OCI-M1 (cell line): ENCODE measurements at places on chromosomes 2 and 18.

- DNase-seq, result no peak
Measured at GRCh38 chr2:140076164-140076563, 1296.0 kb upstream of the NXPH2 start.

- DNase-seq, result peak; percentile 83
Measured at GRCh38 chr2:208541461-208541988, 134.9 kb downstream of the PTH2R start.

DNA sequence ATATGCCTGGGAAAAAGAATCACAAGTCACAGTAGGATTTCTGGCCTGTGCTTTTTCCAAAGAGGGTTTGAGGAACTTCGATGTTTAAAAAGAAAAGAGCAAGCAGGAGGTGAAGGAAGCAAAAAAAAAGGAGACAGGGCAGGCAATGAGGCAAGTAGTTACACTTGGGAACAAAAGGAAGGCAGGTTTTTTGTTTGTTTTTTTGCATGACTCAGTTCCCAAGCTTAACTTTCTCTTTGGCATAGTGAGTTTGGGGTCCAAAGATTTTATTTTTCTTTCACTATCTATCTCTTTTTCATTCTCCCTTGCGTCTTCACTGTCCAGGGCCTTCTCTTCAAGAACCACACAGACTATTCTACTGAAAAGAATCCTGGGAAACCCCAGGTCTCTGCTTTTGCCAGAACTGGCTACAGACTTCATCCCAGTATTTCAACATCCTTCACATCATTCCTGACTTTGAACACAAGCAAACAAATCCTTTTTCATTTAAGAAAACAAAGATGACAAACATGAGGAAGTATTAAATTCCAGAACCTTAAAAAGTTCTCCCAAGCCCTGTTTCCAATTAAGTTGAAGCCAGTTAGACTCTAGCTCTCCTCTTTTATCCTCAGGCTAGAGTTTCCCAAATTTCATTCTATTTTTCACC, 210.7 kb upstream of the RND3 start:
- no peak for DNase-seq

- DNase-seq, result no peak
Measured at GRCh38 chr2:25524507-25524906, 148.9 kb downstream of the DTNB start.

DNA sequence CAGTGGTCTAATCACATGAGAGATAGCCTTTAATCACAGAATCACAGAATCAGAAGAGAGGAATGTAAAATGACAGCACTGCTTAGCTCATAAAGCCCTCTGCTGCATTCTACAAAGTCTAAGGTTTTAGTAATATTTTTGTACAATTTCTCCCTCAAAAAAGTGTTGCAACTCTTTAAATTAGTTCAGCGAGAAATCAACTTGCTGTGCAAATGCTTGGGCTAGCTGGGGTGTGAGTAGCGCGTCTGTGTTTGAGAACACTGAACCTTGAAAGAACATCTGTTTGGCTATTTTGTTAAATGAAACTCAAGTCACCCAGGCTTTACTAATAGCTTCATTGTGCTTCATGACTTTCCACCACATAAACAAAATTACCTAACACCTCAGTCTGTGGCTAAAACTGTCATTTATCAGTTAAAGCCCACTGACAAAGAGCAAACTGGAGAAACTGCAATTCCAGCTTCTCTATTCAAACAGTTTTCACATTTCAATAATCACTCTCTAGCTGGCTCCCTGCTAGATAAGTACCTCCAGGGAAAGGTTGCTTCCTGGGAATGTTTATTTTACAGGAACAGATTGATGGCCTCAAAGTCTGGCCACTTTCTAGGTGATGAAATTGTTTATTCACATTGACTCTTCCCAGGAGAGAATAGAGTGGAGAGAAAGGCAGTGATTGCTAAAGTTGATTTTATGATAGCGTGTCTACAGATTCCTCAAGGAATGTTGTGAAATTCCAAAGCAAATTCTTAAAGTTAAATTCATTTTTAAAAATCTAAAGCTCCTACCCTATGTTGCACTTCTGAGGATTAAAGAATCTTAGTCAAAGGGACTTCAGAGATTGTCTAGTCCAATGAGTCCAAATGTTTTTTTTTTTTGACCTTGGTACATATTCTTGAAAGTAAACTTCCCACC, 36.0 kb upstream of the STAT1 start:
- DNase-seq, result peak; percentile 24

DNA sequence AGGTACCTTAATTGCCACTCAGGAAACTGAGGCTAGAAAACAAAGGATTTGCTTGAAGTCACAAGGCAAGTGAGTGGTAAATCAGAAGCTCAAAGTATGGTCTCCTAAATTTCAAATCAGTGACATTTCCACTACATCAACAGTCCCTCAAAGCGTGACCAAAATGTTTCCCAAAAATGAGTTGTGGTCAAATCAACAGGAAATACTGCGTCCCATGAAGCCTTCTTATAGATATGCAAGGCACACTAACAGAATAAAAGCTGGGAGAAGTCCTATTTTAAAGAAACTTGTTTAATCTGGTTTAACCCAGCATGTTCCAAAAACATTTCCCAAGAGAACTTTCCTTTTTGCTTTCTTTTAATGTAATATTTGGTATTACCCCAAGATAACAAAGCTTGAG, 249.4 kb downstream of the EXOC6B start:
- no peak for DNase-seq

DNA sequence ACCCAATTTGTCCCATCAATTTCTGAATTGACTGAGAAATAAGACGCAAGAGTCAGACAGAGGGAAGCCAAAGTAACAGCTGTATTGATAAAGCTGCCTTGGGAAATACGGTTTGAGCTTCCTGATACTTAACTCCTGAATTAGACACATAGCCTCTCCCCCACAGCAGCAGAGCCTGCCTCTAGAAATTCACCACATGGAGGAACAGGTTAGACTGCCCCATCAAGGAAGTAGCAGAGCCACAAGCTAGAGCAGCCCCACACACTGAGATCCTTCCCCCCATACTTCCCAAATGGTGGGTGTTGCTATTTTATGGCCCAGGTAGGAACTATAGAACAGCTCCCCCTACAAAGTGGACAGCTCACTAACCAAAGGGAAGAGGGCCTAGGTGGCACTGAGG, 220.0 kb downstream of the SMAD2 start:
- DNase-seq, result no peak

DNA sequence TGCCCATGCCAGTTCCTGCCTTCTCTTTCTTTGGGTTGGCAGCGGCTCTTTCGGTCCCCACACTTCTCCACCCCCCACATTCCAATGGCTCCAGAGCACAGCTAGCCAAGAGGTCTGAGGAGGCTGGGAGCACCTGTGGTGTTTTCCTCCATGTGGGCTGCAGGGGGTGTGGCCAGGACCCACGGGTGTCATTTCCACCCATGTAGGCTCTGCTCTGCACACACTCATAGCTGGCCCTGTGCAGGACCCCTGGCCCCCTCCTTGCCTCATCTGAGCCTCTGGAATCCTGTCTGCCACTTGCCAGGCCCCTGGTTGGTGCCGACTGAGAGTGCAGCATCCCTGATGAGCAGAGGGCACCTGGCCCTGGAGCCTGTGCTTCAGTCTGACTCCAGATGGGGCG, 46.3 kb downstream of the DYSF start:
- DNase-seq, result no peak

GRCh38 chr2:166671235-166671634, 177.2 kb upstream of the SCN7A start:
- DNase-seq, result no peak

GRCh38 chr2:31877008-31877407, 133.8 kb downstream of the MEMO1 start:
- DNase-seq, result peak; percentile 11

- peak; percentile 84 for DNase-seq
Measured at GRCh38 chr2:171655586-171655985, 31.7 kb upstream of the DYNC1I2 start.

DNA sequence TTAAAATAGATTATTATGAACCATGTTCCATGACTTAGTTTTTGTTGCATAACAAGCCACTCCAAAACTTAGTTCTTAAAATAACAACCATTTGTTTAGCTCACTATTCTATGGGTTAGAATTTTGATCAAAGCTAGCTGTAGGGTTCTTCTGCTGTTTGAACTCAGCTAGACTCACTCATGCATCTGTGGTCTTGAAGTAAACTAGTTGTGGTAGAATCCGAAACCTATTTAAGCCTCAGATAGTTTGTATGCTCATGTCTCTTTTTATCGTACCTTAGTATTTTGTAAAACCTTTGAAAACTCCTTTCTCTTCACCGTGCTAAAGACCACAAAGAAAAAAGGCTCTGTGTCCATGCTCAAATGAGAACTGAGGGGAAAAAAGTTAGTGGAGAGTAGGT, 166.6 kb downstream of the XIRP2 start:
- no peak for DNase-seq

GRCh38 chr2:71471276-71471675, 17.9 kb downstream of the DYSF start:
- no peak for DNase-seq

DNA sequence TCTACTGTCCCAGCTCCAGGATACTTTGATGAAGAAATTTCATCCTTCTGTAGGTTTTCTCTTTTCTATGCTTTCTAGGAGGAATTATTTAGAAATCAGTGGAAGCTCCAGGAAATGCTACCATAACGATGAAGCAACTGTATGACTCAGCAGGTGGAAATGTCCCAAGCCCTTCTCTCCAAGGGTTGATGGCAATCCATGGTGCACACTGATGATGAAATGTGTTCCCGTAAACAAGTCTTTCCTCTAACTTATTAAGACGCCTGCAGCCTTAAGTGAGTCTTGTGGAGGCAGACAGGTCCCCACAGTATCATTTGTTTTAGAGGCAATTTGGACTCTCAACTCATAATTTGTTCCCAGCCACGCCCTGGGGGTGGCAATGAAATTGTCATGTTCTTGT, 777.6 kb upstream of the SOX11 start:
- DNase-seq, result no peak

DNA sequence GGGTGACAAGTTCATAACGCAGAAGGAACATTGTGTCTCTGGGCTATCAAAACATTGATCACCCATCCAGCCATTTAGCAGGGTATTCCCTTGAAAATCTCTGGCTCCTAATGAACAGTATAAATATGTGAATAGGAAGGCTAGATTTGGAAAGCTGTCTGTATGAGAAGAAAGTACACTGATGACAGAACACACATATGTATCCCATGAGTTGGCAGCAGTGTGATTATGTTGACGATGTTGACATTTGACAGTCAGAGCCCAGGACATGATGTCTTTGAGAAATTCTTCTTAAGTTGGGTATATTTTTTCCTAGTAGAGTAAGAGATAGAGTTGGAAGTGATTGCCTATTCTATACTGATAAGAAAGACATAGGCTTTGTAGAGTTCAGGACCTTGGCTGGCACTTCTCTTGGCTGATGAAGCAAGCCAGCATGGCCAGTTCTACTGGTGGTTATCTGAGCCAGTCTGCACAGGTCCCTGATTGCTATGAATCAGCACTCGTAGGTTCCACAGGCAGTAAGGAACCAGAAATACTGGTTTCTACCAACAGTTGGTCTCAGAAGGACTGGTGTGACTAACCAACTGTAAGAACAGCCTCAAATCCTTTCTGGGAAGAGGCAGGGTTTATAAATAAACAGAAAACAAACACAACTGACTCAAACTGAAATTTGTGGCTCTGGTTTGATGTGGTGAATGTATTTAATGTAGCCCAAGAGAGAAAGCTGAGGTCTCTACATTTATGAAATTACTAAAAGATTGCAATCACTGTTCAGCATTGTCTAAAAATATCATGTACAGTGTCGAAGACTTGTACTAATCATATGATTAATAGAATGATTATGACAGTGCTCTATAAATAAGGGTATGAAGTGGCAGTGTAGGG, 43.9 kb upstream of the RAPH1 start:
- peak; percentile 62 for DNase-seq

DNA sequence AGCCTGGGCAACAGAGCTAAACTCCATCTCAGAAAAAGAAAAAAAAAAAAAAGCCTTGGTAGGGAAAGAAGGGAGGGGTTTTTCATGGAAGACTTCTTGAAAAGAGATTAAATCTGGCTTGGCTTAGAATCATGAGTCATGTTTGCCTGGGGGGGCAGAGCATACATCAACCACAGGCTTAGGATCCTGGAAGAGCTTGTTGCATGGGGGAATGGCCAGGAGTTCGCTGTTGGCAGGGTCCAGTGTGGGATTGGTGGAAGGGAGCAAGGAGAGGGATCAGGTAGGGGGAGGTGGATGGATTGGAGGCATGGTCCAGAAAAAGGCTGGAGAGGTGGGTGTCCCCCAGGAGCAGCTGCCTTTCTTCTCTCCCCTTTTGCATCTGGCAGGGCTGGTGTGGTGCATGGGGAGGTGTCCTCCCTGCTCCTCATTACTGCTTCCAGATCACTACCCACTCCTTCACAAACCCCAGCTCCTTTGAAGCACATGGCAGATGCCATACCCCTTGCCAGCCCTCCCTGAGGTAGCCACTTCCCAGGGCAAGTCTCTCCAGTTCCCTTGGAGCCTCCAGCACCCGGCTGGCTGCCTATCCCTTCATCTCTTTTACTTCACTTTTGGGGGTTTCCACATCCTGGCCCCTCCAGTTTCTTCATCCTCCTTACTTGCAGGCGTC, 2.5 kb downstream of the ARMC9 start:
- DNase-seq, result peak; percentile 42

DNA sequence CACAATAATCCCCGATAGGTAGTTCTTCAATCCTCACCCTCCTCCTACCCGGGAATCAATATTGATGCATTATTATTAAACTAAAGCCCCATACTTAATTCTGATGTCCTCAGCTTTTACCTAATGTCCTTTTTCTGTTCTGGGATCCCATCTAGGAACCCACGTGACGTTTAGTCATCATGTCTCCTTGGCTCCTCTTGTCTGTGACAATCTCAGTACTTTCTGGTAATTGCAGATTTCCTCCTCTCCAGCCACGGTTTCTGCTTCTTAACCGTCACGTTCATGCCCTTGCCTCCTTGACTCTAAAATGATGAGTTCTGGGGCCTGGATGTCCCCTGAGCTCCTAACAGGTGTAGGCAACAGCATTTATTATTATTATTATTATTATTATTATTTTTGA, 2.9 kb upstream of the DGKD start:
- DNase-seq, result no peak

- no peak for DNase-seq
Measured at GRCh38 chr18:63701952-63702351, 808 bp upstream of the SERPINB11 start.

DNA sequence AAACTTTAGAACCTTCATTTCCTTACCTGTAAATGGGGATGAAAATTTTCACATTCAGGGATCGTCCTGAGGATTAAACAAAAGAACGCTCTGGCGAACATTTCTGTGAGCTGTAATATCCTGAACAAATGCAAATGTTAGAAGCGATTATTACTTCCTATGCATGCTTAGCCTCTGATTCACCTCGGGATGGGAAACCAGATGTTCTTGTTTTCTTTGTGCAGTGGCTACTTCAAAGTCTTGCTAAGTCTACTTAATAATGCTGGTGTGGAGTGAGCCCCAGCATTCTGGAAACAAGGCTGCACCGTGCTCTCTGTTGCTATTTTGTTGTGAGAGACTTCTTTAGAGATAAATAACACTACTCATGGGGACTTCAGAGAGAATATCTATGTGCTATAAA, 119.1 kb upstream of the PELI1 start:
- no peak for DNase-seq

GRCh38 chr2:206273905-206274304, 558 bp upstream of the ZDBF2 start:
- no peak for DNase-seq

- no peak for DNase-seq
Measured at GRCh38 chr2:173191601-173192000, 116.0 kb downstream of the MAP3K20 start.

GRCh38 chr2:235725841-235726240, 232.0 kb downstream of the AGAP1 start:
- no peak for DNase-seq

- peak; percentile 24 for DNase-seq
Measured at GRCh38 chr2:58701688-58702301, 460.7 kb upstream of the FANCL start.
